GM13976 (cell line): ENCODE measurements at places on chromosomes 11 and 22.

DNA sequence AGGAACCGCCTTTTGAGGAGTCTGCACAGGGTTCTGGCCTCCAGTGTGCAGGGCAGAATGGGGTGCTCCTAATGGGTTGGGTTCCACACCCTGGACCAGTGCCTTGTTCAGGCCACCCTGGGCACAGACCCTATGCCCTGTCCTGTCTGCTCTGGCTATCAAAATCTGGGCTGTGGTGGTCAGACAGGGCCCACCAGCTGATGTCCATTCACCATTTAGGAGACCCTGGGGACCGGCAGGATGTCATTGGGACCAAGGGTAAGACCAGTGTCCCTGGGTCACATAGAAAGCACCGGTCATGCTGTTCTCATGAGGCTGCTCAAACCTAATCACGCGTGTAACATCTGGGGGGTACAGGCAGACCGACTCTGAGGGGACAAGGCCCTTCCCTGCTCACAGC lies 37.3 kb downstream of the PARVG start:
- peak; percentile 20 for DNase-seq

GRCh38 chr11:125412509-125412908 lies 83.6 kb downstream of the FEZ1 start:
- no peak for DNase-seq

DNA sequence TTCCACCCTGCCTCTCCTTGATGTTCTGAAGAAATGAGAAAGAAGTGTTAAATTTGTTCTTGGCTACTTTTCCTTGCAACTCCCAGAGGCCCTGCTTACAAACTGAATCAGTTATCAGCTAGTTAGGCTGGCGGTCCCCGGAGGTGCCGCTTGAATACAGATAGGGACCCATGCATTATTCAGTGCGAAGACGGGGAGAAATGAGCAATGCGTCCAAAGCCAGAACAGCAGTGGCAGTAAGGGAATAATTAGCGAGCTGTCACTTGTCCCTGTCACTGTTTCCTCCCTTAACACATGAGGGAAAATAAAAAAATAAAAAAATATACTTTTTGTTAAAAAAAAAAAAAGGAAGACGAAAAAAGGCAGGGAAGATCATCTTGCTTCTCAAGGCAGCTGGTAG lies 528.1 kb downstream of the MN1 start:
- DNase-seq: no peak

DNA sequence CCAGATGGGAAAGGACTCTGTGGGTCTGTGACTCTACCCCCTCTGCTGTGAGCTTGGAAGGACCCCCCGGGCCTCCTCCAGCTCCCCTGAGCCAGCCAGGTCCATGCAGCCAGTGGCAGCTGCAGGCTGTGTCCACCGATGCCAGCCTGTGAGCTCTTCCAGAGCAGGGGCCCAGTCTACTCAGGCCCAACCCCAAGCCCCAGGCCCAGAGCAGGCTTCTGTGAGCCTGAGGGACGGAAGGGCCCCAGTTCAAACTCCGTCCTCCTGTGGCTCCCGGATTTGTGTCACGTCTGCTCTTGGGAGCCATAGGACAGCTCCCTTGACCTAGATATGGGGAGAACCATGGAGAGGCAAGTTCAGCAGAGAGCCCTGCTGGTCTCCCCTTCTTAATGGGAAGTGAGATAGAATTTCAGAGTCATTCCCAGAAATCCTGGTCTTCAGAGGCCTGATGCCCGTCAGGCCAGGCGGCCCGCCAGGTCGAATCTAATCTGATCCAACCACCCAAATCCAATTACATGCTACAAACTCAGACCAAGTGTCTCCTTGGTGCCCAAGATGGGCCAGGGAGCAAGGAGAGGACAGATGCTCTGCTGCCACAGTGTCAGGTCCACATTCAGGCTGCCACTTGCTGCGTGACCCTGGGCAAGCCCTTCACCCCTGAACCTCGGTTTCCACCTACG lies 75.1 kb downstream of the SCUBE1 start:
- no peak for DNase-seq

- DNase-seq: no peak
Observed at GRCh38 chr11:83681031-83681781, 395.0 kb upstream of the CCDC90B start.

DNA sequence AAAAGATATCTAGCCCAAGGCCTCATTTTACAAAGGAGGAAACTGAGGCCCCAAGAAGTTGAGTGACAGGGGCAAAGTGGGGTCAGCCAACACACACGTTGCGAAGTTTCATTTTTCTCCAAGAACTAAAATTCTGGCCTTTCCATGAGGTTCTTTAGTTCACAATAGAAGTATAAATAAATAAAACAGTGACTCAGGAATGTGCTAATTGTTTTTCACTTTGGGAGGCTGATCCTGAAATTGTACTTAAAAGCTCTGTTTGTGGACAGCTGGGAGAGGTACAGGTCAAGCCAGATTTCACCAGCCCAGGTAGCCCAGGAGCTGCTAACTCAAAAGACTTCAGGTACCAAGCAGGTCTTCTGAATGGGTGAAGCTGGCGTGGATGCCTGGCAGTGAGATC lies 105.2 kb downstream of the TRAF6 start:
- DNase-seq: no peak

DNA sequence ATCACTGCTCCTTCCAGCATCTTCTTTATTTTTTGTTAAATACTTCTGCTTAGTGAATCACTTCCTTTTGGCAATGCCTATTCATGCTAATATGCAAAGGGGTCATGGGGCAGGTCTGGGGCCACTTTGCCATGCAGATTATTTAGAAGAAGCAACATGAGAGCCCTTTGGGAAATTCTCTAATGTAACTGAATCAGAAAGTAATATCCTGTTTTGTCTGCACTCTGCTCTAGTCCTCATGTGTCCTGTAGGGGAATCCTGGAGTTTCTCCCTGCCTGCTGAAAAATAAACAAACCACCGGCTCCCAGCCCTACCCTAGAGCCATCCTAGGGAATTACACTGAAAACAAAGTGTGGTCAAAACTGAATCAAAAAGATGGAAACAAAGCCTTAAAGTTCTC lies 176.5 kb upstream of the POU2AF2 start:
- no peak for DNase-seq

DNA sequence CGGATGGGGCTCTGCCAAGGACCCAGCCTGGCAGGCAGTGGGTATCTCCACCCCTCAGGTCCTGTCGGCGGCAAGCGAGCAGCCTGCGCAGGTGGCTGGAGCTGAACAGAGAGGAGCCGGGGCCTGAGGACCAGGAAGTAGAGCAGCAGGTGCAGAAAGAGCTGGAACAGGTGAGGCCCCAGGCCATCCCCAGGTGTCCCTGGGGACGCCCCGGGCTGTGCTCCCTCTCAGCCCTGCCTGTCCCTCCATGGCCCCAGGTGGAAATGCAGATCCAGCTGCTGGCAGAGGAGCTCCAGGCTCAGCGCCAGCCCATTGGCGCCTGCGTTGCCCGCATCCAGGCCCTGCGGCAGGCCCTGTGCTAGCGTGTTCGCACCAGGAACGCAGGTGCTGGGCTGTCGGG lies 44.0 kb downstream of the PISD start:
- DNase-seq: no peak

GRCh38 chr11:36077886-36078685 lies 134.2 kb downstream of the LDLRAD3 start:
- no peak for DNase-seq

DNA sequence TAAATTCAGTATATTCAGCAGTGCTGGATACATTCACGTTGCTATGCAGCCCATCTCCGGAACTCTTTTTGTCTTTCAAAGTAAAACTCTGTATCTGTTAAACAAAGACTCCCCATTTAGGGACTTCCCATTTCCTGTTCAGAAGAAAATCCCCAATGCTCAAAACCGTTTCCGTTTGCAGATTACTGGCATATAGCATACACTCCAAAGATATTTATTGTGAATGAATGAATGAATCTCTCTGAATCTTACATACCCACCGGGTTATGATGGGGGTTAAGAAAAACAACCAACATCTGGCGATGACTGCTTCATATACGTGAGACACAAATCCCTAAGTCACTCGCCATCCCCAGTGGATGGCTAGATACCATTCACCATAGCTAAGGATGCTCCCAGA lies 1.6 kb downstream of the THY1 start:
- peak; percentile 33 for DNase-seq

- no peak for DNase-seq
Observed at GRCh38 chr11:71286701-71287643, 34.6 kb upstream of the SHANK2 start.

DNA sequence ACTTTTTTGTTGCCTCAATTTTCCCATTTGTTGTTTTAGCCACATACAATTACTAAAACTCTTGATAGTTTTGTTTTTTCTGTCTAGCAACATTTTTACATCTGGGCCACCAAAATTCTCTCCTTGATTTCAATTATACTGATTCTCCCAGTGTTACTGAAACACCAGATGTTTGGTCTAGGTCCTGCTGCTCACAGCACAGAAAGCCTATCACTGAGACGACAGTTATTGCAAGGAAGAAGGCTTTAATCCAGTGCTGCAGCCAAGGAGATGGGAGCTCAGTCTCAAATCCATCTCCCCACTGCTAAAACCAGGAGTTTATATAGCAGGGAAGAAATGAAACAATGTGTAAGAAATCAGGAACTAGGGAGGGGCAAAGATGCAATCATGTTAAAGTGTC lies 837.7 kb upstream of the CNTN5 start:
- DNase-seq: no peak

DNA sequence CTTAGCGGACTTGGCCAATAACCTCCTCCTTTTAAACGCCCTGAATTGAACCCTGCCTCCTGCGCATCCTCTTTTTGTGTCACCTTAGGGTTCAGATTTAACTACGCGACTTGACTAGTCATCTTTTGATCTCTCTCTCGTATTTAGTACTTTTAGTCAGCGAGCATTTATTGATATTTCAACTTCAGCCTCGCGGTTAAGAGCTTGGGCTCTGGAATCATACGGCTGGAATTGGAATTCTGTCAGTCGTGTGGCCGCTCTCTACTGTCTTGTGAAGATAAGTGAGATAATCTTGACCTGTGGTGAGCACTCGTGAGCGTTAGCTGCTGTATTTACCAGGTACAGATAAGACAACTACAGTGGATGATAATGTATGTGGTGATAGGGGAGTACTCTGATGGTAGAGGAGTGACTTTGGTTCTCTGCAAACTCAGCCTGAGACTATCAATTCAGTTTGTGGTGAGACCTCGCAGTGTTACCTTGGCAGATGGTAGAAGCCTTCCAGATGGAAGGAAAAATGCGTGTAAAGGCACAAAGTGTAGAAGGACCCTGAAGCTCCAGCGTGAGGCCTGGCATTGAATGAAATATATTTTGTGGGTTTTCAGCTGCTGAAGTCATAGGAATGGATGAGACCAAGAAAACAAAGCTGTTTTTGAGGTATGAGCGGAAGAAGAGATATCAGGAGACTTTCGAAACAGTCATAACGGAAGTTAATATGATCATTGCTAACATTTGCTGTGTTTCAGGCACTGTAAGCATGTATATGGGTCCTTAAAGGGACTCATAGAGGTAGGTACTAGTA lies 682 bp downstream of the ATM start:
- peak; percentile 45 for DNase-seq

DNA sequence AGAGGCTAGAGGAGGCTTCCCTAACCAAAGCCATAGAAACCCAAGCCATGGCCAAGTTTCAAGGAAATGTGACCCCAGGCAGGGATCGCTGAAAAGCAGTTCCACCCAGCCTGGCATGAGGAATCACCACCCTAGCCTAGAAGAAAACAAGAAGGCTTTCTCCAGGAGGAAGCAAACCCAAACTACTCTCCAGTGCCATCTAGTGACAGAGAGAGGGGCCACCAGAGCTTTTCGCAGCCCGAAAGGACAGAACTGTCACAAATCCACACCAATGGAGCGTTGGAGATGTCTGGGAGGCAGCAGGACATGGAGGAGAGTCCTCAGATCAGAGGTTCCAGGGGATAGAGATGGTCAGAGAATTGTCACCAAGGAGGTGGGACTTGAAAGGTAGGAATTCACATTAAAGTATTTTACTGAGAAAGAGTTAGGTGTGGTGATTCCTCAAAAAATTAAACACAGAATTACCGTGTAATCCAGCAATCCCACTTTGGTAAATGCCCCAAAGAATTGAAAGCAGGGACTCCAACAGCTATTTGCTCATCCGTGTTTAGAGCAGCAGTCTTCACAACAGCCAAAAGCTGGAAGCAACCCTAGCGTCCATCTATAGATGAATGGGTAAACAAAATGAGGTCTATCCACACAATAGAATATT lies 67.3 kb upstream of the NUP50 start:
- DNase-seq: peak; percentile 83

DNA sequence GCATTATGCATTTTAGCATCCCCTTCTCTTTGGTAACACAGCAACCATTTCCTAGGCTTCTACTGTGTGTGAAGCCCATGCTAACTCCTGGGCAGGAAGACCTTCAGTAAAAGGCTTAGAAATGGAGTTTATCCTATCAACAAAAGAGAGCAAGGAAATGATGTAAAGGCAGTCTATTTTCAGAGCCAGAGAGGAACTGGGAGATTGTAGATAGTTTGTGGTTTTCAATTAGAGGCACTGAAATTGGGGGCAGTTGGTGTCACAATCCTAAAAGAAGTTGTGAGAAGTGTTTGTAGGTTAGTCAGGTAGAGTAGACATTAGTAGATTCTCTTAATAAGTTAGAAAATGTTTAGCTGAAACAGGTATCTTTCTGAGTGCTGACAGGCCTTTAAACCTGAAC lies 7.1 kb downstream of the ACAD8 start:
- peak; percentile 41 for DNase-seq

DNA sequence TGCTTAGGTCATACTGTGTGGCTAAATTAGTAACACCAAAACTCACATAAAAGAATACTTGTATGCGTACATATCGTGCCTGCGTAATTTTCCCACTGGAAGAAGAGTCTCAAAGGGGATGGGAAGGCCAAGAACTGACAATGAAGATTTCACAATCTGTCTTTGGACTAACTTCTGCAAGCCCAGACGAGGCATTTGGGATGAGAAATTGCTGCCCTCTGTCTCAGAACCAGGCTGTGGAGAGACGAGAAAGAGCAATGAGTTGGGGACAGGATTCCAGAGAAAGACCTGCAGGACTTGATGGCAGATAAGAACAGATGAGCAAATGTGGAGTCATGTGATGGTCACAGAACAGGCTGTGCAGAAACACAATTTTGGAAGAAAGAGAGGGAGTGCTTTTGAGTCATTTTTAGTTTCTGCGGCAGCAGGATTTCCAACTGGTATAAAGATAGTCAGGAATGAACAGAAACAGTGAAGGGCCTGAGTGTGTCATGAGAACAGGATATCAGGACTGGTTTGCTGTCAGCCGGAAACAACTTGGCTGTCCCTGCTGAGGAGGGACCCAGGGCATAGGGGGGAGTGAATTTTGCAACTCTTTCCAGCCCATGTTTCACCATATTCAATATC lies 82.7 kb upstream of the CTSC start:
- DNase-seq: no peak

- DNase-seq: no peak
Observed at GRCh38 chr11:5550440-5551095, 2.2 kb upstream of the OR52H1 start.

GRCh38 chr11:44483919-44484610 lies 81.4 kb upstream of the CD82 start:
- no peak for DNase-seq

GRCh38 chr22:50115693-50116092 lies 25.9 kb downstream of the MOV10L1 start:
- no peak for DNase-seq

GRCh38 chr22:46830841-46831240 lies 68.4 kb downstream of the TBC1D22A start:
- DNase-seq: no peak
